ENCODE measurements at places on chromosomes 6 and 20. TPM values are rescaled to one million over a fixed set of nuclear protein-coding genes. Genes with fewer than 3 reads are reported as not detected.

Gene SCUBE3
- total RNA-seq = not detected

DNA sequence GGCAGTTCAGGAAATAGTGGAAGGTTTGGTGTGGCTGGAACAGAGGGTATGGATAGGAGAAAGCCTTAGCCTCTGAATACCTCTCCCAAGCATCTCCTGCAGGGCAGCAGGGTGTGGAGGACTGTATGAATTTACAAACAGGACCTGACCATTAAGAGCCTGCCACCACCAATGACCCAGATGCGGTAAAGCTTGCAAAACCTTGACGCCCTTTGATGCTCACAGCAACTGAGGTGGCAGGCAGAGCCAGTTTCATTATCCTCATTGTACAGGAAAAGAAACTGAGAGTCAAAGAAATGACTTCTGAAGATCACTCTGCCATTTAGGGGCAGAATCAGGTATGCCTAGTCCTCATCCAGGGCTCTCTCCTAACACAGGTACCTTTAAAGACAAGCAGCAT is 2.4 kb downstream of the HM13 start:
- H3K27me3 ChIP-seq = no peaks in the 10 kb centered on the region
- no peak overlapping the region for H3K27ac ChIP-seq
- no peak overlapping the region for H3K4me3 ChIP-seq
- peaks cover 14% of the 10 kb centered on the region for H3K36me3 ChIP-seq
- DNase-seq = no peak
- H3K4me1 ChIP-seq = peaks cover 6% of the 10 kb centered on the region

DNA sequence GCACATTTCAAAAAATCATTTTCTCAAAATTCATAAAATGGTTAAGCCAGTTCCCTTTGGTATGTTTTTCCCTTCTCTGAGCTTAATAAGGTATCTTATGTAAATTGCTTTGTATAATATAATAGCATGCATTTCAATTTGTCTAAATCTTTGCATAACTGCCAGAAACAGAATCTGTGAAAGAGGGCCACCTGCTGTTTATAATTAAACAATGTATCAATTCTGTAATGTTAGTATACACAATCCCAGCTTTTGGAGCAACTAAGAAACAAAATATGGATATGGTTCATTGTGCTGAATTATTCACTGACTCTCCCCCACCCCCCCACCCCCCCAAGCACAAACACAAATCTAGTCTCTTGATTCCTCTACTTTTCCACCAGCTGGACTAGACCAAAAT is 54.8 kb downstream of the GPX5 start:
- DNase-seq = peak; percentile 13
- H3K27me3 ChIP-seq = no peaks in the 10 kb centered on the region
- peaks cover 7% of the 10 kb centered on the region for H3K4me1 ChIP-seq

Gene ETV7
- 0.20 TPM for total RNA-seq

Gene UBD
- total RNA-seq = not detected
